ENCODE measurements at places on chromosomes 11 and 22.

DNA sequence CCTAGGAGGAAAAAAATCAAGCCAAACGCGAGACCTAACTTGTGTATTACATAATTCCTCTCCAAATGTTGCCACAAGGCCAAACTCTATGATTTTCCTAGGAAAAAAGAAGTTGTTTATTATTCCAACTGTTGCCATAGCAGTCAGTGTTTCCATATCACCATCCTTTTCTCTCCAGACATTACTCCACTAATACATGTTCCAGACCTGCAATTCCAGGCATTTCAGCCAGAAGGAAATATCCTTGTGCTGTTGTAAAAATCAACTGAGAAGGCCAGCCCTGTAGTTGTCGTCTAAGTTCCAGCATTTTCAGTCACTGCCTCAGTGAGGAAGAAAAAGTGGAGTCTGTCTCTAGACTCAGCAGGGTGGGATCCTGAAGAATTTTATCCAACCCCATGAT is 33.1 kb upstream of the PAMR1 start:
- no peak for DNase-seq

DNA sequence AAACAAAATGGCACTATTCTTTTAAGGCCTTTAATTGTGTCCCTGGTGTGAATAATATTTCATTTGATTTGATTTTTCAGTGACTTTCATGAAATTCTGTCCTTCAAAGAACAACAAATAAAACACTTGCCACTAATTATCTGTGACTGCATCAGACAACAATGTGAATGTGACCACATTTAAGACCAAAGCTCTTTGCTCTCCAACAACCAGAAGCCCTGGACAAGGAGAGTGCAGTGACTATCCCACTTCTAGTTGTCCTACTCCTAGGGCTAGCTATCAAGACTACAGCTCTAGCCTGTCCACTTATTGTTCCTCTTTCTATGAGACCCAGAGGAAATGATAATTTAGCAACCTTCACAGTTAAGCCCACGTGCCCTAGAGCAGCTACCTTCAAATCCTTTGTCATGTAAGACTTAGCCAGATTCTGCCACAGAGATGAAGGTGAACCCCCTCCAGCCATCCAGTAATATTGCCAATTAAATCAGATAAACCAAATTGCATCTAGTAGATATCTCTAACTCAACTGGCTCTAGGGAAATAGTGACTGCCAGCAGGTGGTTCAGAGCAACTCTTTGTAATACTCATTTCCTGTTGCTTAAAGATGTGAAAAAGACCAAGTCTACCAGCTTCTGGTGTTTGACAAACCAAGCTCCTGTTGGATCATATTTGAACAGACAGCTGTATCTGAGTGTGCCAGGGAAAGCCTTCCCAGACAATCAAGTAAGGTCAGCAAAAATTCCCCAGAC is 142.6 kb upstream of the BLID start:
- no peak for DNase-seq

DNA sequence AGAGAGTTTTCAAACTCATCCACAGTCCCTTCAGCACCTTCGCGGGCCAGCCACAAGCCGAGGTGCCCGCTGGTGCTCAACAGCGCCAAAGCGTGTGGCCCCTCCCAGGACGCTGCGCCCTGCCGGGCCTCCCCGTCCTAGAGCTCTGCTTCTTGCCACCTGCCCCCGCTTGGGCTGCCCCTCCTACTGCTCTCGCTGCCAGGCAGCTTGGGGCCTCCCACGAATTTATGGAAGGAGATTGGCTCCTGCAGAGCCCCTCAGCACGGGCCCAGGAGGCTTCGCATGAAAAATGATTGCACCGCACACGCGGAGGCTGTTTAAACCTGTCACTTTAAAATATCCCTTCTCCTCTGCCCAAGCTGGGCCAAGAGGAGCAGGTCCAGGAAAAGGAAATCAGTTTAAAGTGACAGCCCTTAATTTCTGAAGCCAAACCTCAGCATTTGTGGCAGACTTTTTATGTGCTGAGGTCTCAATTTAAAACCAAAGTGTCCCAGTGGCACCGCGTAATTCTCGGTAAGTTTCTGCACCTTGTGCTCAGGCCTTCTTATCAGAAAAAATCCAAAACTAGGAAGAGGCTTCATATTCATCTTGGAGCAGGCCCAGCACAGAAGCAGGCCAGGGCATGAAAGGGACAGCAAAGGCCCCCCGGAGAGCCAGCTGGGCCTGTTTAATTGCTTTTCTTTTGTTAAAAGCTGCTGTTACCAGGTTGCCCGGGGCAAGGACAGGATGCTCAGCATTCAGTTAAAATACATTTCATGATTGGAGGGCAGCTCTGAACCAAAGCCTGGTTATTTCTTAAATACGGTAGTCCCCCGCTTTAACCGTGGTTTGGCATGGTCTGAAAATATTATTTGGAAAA is 303.6 kb downstream of the OPCML start:
- no peak for DNase-seq

- DNase-seq = no peak
Observed at GRCh38 chr11:33044285-33044756, 4.9 kb downstream of the TCP11L1 start.

DNA sequence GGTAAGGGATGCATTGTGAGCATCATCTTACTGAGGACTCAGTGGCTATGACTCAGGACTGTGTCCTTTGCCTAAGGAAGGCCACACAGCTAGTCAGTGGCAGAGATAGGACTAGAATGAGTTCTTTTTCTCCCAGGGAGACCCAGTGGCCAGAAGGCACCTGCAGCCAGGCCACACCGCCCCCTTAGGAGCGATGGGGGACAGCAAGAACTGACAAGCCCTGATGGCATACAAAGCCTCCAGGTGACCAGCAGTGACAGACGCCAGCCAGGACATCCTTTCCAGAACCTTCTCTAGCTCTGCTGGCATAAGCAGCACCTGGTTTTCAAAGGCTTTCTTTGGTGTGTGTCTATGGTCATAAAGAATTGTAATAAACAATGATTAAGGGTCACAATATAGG is 240.1 kb downstream of the ST3GAL4 start:
- no peak for DNase-seq

DNA sequence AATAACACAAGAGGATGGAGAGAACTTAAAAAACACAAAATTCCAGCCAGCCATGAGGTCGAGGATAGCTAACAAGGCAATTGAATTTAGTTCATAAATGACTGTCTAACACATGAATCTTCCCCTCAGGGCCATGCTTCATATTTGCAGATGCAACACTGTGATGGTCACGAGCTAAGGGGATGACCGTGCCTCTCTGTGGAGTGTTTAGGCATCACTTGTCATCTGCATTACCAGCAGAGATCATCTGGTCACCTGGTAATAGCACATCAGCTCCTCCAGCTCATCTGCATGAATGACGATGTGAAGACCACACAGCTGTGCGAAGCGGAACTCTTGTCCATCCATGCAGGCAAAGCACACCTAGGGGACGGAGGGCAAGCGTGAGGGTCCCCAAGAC is 20.9 kb upstream of the SLC25A1 start:
- DNase-seq = no peak

DNA sequence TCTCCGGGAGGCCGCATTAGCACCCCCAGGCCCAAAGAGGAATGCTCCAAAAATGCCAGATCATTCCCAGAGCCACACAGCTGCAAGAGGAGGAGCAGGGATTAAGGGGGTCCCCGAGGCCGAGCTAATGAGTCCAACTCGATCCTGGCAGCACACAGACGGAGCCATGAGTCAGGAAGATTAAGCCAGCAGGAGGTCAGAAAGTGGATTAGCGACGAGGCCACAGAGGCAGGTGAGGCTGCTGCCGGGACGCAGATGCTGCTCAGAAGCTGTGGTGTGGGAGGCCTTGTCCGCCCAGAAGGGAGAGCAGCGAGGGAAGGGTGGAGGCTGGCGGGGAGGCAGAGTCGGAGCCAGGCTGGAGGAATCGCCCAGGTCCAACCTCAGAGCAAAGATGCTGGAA is 120.5 kb downstream of the SHANK2 start:
- DNase-seq = no peak

- DNase-seq = no peak
Observed at GRCh38 chr22:23262518-23263332, 82.4 kb downstream of the BCR start.

GRCh38 chr11:64122411-64123410 is 43.2 kb downstream of the MACROD1 start:
- no peak for DNase-seq

DNA sequence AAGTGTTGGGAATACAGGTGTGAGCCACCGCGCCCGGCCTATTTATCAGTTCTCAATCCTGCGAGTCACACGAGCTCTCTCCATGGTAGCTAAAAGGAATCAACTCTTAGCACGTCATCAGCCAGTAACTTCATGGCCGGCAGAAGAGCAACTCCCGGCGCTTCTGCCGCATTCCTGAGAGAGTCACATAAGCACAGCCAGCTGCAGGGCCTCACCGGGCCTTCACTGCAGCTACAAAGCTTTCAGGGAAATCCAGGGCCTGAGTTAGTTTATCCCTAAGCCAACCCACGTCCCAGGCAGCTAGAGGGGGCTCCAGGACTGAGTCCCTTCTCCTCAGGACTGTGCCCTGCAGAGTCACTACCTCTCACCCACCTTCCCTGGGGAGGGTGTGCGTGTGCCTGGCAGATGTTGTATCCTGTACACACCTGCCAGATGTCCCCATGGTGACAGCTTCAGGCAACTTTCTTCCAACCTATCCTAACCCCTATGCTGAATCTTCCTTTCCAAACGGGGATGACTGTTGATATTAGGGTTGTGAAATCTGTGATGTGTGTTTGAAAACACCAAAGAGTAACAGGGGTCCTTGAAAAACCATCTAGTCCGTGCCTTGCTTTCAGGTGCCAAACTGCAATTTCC is 45.9 kb upstream of the ARFGAP3 start:
- DNase-seq = no peak
